GM20000 (cell line): ENCODE measurements at places on chromosomes 2 and 18.

- DNase-seq, result no peak
Observed at GRCh38 chr2:158722266-158723105, 72.6 kb upstream of the DAPL1 start.

GRCh38 chr2:39370101-39370500 is 67.0 kb downstream of the MAP4K3 start:
- DNase-seq, result no peak

GRCh38 chr2:41698678-41699422 is 349.0 kb upstream of the PKDCC start:
- peak; percentile 52 for DNase-seq

GRCh38 chr18:56711708-56712445 is 60.7 kb downstream of the WDR7 start:
- DNase-seq, result no peak

- DNase-seq, result no peak
Observed at GRCh38 chr2:213042262-213042661, 109.2 kb downstream of the IKZF2 start.

GRCh38 chr2:216616083-216616678 is 17.0 kb upstream of the IGFBP2 start:
- DNase-seq, result no peak

DNA sequence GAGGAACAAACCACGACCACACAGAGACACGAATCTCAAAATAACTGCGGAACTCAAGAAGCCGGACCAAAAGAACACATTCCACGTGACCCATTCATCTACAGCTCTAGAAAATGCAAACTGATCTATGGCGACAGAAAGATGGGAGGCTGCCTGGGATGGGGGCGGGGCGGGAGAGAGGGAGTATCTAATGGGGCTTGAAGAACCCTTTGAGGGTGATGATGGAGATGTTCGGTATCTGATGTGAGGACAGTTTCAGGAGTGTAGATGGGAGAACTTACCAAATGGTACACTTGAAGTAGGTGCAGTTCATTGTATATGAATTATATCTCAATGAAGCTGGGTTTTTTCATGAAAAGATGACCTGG is 34.6 kb upstream of the KLF11 start:
- DNase-seq, result no peak

- DNase-seq, result no peak
Observed at GRCh38 chr2:39202639-39203369, 41.0 kb downstream of the CDKL4 start.

- DNase-seq, result no peak
Observed at GRCh38 chr2:203352604-203353255, 24.5 kb downstream of the ABI2 start.

- DNase-seq, result no peak
Observed at GRCh38 chr18:9637036-9637767, 22.8 kb upstream of the PPP4R1 start.

DNA sequence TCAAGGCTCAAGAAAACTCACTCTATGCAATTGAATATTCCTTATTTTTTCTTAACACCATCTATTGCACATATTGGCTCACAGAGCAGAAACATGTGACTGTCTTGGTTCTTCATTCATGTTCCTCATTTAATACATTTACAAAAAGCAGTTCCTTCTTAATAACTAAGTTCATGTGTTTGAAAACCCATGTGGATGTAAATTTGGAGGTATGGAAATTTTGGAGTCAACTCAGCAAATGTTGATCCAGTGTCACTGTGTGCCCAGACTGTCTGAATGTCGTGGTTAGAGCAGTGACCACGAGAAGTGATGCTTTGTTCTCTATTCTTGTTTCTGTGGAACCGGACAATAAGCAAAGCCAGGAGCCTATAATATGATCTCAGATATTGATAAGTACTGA is 299.1 kb downstream of the SETBP1 start:
- no peak for DNase-seq

GRCh38 chr2:230748087-230748486 is 35.4 kb downstream of the CAB39 start:
- no peak for DNase-seq
